Glomerular endothelial cell (primary cell): ENCODE measurements at places on chromosomes 16 and 17. TPM values are rescaled to one million over a fixed set of nuclear protein-coding genes. Genes with fewer than 3 reads are reported as not detected.

HBQ1 gene
- total RNA-seq: 3.7 and 4.9 TPM in 2 replicates

DLX4 gene
- total RNA-seq: not detected in 2 replicates

CEP112 gene
- total RNA-seq: 9.8 and 15.8 TPM in 2 replicates

BRICD5 gene
- total RNA-seq: 3.5 and 3.7 TPM in 2 replicates

CA7 gene
- not detected in 2 replicates for total RNA-seq

QPRT gene
- total RNA-seq: 6.0 and 14.9 TPM in 2 replicates

JUP gene
- total RNA-seq: 535 and 764 TPM in 2 replicates

MYL4 gene
- total RNA-seq: 1.1 and 1.8 TPM in 2 replicates

NOS2 gene
- total RNA-seq: 0.18 and 0.44 TPM in 2 replicates

TBC1D3C gene
- not detected in 2 replicates for total RNA-seq

GRCh38 chr17:74873037-74873873 lies 461 bp upstream of the FDXR start:
- peak; percentile 100 for DNase-seq

DNA sequence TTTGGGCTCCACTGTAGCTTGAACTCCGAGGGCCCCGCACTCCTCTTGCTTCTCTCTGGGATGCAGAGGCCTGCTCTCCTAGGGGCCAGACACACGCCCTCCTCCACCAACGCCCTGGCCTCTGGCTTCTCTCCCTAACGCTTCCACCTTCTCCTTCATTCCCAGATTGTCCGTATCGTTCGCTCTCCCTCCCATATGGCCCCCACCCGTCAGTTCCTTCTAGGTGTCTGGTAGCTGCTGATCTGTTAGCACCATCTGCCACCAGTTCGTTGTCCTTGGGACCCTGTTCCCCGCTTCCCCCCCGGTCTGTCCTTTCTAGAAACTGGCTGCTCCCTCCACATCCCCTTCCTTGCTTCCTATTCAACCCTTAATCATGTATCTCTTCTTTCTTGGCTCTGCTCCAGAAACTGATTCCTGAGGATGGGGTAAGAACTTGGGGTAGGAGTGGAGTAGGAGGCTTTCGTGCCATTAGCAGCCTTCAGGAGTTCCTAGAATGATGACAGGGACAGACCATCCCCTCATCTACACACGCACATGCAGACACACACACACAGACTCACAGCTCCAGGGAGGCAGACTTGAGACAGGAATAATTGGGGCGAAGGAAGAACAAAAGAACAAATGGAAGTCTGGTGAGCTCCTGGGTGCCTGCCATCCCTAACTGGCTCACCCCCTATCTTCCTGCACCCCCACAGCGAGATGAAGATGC lies 4.3 kb downstream of the ATP1B2 start:
- no peak for DNase-seq

DNA sequence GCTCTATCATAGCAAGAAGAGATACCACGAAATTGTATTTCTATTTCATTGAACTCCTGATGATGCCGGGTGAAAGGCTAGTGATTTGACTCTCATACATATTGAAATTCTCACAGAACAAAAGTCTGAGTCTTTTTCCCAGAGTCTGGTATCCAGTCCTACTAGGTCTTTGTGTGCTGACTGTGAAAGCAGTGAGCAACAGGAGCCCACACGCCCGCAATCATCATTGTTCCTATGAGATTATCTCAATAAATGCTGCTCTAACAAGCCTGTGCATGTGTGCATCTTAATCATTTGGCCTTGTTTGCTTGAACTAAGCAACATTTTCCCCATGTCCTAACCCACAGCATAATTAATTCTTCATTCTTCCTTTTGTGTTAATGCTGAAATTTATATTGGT lies 1466.0 kb downstream of the CDH11 start:
- DNase-seq: no peak

DNA sequence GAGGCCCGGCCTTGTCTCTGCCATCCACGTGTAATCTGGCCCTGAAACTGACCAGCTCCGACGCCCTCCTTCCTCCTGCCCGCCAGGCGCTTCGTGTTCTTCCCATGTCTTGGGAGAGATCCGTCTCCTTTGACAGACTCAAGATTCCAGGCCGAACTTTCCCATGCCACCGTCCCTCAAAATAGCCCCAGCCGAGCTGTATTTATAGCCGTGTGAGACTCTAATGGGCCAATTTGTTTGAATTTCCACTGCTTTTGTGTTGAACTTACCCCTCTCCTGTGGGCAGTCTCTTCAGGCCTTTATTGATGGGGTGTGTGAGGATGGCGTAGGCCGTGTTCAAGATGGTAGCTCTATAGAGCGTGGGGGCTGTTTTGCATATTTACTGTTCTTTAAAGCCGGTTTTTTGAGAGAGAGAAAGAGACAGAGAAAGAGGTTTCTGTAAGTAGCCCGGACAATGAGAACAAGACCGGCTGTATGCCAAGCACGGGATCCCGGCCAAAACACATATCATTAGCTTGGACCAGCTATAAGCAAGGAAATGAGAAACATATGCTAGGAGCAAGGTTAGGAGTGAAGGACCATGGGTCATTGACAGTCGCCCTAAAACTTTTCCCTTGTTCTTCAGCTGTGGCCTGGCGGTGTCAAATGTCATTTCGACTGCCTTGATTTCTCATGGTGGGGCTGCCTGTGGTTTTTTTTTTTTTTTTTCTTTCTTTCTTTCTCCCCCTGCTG lies 124.5 kb upstream of the ZFHX3 start:
- no peak for DNase-seq

DNA sequence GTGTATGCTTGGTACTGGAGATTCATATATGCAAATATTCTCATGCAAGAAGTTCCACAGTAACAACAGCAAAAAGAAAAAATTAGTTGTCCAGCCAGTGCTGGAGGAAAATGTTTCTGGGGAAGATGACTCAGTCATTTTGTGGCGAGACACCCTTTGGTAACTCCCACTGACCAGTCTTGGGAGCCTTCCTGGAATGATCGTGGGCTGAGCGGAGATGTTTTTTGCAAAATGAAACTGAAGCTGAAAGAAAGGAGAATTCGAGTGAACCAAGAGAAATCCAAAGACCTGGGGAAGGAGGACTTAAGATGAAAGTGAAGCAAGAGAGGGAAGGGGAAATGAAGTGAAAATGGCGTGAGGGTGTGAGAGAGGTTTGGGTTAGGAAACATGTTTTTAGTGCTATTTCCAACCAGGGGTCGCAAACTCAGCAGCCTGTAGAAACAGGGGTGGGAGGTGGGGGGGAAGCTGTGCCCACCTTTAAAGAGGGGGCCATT lies 5.2 kb downstream of the ITPRIPL2 start:
- DNase-seq: no peak

- DNase-seq: no peak
These were observed 59.2 kb downstream of the SRL start for GRCh38 chr16:4182581-4183236.

GRCh38 chr17:27207073-27207513 lies 86.8 kb upstream of the WSB1 start:
- no peak for DNase-seq

GRCh38 chr16:57619133-57619605 lies 9.3 kb upstream of the ADGRG1 start:
- no peak for DNase-seq

DNA sequence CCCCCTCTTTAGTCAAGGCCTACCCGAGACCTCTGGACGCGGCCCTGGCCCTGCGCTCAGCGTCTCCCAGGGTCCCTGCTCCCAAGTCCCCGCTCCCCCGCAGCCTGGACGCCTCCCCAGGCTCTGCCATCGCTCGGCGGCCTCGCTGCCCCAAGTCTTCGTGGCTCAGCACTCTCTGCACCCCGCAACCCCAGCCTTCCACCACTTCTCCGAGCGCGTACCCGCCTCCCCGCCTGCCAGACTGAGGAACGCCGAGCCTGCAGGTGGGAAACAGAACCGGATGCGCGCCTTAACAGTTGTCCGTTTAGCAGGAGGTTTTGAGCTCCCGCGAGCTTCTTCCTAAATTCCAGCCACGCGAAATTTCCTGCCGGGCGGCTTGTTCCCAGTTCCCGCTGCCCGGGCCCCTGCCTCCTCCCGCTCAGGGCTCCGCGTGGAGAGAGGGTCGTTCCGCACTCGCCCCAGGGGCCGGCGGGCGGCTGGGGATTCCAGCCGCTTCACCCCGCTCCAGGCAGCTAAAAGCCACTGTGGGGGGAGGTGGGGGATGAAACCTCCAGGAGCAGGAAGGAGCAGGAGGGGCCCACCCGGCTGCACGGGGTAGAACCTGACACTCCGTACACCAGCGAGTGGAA lies 87.7 kb downstream of the KCNJ12 start:
- DNase-seq: no peak

GRCh38 chr16:86044241-86044671 lies 145.3 kb downstream of the IRF8 start:
- peak; percentile 12 for DNase-seq

- no peak for DNase-seq
These were observed 1.8 kb upstream of the CSNK1D start for GRCh38 chr17:82275326-82275725.

DNA sequence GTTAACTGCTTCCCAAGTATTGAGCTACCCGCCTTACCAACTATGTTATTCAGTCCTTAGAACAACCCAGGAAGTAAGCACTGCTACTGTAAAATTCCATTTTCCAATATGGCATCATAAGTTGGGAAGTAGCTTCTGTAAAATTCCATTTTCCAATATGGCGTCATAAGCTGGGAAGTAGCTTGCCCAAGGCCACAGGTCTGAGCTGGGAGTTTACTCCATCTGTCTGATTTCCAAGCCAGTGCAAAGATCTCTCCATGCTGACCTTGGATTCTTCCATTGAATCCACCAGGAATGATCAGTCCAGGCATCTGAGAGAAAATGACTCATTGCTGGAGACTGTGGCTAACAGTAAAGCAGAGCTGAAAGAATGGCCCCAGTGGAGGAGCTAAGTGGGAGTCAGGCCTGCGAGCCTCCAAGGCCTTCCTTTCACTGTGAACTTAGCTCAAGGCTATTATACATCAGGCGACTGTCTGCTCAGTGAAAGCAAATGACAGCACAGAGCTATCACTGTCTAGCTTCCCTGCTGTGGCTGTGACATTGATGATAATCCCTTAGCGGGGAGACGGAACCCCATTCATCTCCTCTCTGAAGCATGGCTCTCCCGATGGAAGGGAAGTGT lies 430.4 kb downstream of the HAPSTR1 start:
- no peak for DNase-seq

DNA sequence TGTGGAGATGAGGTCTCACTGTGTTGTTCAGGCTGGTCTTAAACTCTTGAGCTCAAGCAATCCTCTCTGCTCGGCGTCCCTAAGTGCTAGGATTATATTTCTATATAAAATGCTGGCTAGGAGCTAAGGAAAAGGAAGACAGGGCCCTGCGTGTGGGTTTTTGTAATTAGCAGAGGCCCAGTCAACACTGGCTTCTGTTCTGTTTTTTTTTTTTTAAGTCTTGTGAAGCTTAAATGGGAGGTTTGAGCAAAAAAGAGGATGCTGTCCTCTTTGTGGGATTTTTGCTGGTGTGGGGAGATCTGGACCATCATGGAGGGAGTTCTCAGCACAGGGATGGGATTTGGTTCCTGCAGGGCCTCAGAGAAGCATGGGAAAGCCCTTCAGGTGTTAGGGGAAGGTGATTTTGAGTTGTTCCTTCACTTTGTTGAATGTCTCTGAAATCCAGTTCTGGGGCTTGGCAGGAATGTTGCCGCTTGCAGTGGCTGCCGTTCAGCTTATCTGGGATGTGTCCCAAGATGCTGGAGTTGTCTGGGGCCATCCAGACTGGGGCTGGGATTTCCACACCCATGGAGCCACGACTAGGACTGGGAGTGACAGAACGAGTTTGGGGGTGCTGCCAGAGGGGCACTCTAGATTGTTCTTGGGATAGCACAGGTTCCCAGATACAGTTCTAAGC lies 4.2 kb downstream of the PYCARD start:
- no peak for DNase-seq

GRCh38 chr17:7887482-7888183 lies 956 bp upstream of the CHD3 start:
- DNase-seq: no peak

- no peak for DNase-seq
These were observed 5.1 kb downstream of the SNAI3 start for GRCh38 chr16:88681084-88681680.

DNA sequence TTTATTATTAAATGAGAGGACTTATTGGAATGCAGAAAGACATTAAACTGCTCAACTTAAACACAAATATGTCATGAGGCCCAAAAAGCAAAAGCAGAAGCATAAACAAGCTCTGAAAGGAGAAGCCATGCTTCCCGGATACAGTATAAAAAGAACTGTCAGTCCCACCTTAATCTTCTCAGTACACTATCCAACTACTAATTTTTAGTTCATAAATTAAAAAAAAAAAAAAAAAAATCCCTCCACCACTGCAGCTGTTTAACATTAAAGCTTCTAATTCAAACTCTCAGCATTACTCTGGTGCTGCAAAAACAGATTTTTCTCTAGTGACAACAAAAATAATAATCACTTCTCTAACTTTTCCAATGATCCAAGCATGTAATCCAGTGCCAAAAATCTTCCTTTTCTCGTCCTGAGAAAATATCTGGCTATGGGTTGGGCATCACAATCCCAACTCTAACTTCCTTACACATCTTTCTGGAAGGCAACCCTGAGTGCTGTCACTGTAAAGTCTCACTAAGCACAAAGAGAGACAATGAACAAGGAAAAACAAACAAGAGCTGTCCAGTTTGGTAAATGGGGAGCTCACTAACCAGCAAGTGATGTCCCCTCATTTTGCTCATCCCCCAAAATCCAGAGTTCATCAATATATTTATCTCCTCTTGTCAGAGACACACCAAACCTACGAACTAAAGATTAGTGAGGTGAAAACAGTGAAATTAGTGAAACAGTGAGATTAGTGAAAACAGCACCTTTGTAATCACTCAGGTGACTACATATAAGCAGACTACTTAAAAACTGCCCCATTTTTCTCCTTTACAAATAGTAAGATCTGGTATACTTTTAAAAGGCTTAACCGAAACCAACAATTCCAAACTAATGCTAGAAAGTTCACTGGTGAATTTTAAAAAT lies 5.5 kb downstream of the USP32 start:
- DNase-seq: no peak

DNA sequence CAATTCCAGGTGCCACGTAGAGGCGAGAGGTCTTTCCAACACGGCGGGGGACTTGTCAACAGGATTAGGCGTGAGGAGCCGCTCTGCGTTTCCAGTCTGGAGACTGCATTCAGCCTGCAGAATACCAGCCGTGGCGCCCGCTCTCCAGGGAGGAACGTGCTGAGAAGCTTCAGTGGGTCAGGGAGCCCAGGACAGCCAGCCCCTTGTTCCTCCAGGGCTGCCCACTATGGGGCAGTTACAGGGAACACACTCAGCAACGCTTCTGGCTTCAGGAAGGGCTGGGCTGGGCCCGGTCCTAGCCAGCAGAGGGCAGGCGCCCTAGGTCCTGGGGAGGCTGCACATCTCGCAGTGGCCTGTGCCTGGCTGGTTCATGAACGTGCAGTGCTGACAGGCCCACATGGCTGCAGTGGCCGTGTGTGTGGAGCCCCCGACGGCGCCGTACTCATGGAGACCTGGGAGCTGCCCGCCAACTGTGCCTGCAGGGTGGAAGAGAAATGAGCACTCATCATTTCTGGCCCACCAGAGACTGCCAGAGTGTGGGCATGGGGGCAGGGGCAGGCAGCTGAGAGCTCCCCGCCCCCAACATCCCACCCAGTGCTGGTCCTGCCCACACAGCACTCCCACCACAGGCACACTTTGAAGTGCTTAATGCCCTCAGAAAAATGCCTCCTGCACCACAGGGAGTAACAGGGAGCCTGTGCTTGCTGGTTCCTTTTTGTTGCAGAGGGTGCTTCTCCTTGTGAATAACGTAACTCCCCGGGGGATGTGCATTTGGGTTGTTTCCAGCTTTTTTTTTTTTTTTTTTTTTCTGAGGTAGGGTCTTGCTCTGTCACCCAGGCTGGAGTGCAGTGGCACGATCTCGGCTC lies 7.0 kb upstream of the FAAP100 start:
- DNase-seq: no peak

GRCh38 chr17:80738987-80739730 lies 194.5 kb downstream of the RPTOR start:
- DNase-seq: no peak
